ENCODE measurements at places on chromosomes 12 and 14.

DNA sequence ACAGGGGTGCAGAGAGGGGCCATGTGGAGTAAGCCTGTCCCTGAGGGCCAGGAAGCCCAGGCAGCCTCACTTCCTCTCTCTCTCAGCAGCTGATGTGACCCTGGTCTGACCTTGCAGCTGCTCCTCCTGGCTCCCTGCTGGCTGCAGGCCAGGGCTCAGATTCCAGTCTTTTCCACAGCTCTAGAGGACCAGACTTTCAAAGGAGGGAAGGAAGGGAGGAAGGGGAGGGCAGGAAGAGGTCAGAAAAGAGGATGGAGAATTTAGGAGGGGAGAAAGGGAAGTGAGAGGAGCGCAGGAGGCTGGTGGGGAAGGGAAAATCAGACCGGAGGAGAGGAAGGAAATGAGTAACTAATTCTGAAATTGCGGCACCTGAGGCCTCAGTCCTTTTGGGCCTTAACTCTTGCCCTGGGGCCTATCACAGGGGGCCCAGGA, 40.9 kb upstream of the VASH1 start:
- peak; percentile 93 for DNase-seq

DNA sequence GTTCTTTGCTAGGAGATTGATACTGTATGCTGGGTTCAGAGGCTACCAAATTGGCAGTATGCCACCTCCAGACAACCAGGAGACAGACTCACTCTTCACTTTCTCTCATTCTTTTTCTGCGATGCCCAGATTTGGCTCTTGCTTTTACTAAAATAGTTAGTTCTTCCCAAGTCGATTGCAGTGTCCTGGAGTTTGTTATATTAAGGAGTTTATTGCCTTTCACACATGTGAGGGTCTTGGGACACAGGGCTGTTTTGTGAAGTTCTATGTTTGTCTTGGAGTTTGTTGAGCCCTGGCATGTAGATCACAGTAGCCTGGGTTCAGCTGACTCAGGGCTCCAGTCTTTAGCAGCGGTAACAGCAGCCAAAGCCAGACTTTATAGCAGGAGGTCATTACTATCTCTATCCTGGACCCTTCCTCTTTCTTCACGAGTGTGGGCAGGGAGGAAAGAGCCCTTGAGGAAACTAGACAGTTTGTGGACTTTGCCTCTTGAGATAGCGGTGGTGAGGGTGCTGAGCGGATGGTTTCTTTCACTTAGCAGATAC, 1.6 kb downstream of the MLEC start:
- peak; percentile 25 for DNase-seq

GRCh38 chr14:97276573-97276972, 479.4 kb downstream of the VRK1 start:
- no peak for DNase-seq

DNA sequence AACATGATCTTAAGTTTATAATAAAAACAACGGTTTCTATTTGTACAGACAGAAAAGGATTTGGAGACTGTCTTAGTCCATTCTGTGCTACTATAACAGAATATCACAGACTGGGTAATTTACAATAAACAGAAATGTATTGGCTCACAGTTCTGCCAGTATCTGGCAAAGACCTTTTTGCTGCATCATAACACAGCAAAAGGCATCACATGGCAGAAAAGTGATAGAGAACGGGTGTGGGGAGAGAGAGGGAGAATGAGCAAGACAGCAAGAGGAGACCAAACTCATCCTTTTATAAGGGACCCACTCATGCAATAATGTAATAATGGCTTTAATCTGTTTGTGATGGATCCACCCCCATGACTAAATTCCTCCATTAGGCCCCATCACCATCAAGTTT, 17.0 kb upstream of the NUDT4 start:
- no peak for DNase-seq

GRCh38 chr14:23776296-23776695, 140.1 kb downstream of the DHRS2 start:
- DNase-seq: no peak

DNA sequence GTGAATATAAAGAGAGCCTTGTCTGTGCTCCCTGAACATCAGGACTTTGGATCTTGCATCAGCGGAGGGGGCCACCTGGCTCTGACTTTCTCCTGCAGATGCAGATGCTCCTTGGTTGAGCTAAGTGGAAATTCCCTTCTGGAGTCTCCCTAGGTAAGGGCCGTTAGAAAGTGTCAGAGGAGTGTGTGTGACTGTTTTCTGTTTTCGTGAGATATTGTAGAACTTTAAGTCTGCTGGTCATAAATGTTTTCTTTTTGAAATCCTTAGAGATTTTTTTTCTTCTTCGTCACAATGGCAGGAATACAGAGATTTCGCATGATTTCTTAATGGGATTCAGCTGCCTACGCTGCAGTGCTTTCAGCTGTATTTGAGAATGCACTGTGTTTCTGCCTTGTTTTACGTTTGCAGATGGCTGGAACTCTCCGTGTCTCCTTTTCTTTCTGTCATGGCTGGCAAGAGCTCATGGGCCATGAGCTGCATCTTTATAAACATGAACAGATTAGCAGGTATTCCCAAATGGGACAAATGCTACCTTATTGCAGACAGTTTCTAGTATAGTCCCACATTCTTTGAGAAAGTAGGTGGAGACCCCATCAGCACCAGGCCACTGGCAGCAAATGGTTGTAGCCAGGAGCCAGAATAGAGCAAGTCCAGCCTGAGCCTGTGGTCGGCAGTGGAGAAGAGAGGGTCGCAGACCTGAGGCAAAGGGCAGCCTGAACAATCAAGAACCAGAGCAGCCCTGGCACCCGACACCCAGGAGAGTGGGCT, 76.2 kb upstream of the FRMD6 start:
- peak; percentile 71 for DNase-seq

DNA sequence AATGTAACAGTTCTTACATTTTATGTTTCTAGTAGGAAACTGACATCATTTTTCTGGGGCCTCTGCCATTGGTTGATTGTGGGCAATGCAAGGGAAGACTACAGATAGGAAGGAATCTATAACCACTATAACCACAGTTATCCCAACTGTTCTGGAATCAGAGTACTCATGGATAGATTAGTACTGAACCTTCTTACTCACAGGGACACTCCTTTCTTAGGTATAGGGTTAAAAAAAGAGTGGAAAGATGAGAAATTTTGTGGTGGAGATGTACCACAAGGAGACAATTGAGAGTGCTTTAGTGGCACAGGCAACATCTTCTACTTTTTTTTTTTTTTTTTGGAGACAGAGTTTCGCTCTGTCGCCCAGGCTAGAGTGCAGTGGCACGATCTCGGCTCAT, 21.0 kb downstream of the TMEM116 start:
- DNase-seq: no peak

DNA sequence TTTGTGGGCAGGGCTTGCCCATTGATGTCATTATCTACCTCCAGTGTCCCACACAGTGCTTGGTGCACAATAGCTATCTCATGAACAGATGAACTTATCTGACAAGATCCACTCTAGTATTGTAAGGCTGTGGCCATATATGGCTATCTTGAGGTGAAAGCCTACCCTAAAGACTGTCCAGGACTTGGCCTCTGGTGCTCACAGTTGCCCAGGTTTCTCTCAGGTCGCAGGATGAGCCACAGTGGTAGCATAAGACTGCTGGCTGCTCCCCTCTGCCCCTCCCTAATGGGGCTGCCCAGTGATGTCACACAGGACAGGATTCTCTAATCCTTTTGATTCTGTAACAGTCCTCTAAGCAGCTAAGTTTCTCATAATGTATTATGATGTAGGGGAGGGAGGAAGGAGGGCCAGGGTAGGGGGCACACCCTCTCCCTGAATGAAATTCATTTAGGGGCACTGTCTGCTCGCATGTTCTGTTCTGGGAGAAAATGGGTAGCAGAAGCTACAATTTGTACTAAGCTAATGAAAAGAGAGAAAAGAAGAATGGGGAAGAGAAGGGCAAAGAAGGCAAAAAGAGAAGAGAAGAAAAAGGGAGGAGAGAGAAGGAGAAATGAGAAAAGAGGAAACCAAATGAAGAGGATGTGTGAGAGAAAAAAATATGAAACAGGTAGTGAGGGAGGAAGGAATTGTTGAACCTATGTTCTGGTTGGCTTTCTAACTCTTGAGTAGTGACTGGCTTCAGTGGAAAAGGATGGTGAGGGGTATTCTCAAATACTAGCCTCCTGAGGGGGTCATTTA, 3.4 kb upstream of the PPM1A start:
- DNase-seq: no peak

DNA sequence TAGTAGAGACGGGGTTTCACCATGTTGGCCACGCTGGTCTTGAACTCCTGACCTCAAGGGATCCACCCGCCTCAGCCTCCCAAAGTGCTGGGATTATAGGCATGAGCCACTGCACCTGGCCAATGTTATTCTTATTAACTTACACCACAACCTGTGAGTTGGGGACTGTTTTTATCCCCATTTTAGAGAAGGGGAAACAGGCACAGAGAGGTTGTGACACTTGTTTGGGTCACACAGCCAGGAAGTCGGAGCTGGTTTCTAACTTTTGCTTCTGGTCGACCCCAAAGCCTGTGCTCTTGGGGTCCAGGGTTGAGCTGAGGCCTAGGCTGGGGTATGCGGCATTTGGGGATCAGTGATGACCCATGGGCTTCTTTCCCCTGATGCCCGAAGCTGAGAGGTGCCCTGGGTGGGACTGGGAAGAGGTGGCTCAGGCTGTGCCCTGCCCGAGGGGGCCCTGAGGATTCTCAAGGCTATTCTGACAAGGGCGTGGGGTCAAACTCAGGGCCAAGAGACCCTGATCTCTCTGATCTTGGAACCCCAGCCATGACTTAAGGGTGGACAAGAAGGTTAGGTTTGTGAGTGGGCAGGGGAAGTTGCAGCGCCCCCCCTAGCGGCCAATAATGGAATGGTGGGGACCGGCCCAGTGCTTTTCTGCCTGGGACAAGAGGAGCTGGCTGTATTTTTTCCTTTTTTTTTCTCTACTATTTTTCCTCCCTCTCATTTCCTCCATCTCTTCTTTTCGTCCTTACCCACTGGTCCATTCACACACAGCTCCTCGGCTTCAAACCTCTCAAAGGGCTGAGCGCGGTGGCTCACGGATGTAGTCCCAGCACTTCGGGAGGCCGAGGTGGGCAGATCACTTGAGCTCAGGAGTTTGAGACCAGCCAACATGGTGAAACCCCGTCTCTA, 3.0 kb downstream of the SDSL start:
- DNase-seq: peak; percentile 51

DNA sequence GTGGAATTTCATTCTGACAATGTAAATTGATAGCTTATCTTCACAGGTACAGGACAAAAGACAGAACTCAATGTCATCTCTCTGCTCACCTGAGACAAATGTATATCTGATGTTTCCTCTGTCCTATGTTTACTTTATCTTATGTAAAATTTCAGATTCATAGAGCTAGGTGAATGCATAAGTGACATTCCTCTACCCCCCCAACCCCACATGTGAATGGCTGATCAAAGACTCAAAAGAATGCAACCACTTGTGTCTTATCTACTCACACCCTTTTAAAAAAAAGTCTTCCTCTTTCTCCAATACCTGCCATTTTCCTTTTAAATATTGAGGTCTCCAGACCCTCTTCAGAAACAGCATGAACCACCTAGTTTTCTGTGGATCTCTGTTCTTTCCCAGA, 736.6 kb upstream of the SEL1L start:
- no peak for DNase-seq

DNA sequence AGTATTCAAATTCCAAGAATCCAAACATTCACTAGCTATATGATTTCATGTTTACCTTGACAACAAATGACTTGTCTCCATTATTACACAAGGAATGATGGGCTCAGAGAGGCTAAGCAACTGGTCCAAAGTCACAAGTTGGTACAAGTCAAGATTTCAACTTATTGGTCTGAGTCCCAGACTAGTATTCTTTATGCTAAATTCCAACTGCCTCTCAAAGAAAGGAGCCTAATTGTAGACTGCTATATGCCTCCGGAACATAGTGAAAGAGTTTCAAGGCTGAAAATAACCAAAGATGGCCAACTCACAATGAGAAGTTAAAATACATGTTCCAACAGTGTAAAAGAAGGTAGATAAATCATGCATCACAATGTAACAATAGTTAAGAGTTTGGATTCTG, 7.5 kb downstream of the BTG1 start:
- peak; percentile 20 for DNase-seq

- no peak for DNase-seq
Measured at GRCh38 chr12:15318841-15319240, 3.5 kb upstream of the PTPRO start.

DNA sequence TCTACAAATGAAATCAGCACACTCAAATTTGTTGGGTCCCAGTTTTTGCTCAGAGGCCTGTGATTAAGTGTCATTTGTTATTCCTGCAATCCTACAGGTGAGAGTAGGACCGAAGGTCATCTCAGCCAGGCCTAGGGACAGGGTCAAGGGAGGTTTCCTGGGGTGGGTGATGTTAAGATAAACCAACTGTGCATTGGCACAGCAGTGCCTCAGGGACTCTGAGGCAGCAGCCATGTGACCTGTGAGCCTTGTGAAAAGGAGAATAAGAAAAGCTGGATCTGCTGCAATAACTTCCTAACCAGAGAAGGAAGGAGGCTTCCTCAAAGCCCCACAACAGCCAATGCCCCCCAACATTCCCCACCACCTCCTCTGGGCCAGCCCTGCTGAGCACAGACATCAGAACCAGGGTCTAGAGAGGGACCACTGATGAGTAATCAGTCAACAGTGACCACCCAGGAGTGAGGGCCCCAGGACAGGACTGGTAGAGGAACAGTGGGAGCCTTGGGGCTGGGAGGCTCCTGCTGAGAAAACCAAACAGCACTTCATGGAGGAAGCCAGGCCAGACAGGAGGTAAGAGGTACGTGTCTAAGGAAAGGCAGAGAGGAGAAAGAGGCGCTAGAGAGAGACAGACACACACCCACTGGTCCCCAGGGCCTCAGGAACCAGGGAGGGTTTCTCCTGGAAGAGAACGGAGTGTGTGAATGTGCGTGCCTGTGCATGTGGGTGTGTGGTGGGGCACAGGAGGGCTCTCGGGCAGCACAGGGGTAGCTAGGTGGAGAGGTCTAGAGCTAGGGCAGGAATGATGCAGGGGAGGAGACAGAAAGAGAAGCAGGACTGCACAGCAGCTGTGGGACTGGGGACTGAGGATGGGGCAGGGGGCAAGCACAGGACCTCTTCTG, 82.4 kb downstream of the ITPK1 start:
- no peak for DNase-seq

DNA sequence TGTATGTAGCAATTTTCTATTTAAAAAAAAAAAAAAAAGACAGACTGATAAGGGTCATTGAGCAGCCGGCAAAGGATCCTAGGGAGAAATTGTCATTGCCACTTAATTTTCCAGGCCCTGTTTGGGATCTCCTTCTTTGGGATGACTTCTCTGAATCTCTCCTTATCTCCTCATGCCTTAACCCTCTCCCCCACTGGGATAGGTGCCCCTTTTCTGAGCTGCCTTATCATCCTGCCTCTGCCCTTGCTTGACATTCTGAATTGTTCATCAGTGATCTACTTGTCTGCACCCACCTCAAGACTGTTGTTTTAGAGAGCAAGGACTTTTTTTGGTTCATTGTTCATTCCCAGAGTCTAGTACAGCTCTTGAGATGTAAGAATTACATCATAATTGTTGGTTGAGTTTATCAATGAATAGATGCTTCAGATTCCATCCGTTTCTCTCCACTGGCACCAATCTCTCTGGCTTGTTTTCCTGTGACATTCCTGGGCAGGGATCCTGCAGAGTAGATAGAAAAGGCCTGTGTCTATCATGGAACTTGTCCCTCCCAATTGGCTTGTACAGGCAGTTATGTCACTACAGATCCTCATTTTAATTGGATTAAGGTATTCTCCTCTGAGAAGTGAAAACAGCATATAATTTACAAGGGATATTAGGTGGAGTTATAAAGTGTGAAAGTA, 42.6 kb downstream of the SOCS2 start:
- no peak for DNase-seq

- no peak for DNase-seq
Measured at GRCh38 chr12:32780071-32780470, 24.4 kb upstream of the YARS2 start.
